ENCODE measurements at places on chromosomes 11 and 22.

DNA sequence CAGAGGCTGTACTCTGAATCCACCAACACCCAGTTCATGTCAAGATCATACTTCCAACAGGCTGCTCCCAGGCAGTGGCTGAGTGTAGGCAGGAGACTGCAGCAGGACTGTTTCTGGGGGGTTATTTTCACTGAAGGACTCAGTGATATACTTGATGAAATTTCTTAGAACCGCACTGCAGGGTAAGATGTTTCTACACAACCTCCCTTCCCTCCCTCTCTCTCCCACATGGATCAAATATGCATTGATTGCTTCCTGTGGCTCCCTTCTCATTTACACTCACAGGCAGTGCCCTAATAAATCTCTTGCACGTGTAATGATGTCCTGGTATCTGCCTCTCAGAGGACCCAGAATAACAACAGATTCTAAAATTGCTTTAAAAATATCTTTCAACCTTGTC is 251.3 kb upstream of the CCDC179 start:
- no peak for DNase-seq

- no peak for DNase-seq
These were observed 88.1 kb downstream of the SBF2 start for GRCh38 chr11:10205928-10206327.

- peak; percentile 60 for DNase-seq
These were observed 64.0 kb downstream of the OTOG start for GRCh38 chr11:17611049-17611448.

- no peak for DNase-seq
These were observed 325.5 kb downstream of the CADM1 start for GRCh38 chr11:115178705-115179104.

- no peak for DNase-seq
These were observed 1.1 kb downstream of the UBASH3B start for GRCh38 chr11:122656631-122657101.

- no peak for DNase-seq
These were observed 450 bp downstream of the MAP4K2 start for GRCh38 chr11:64802370-64803157.

DNA sequence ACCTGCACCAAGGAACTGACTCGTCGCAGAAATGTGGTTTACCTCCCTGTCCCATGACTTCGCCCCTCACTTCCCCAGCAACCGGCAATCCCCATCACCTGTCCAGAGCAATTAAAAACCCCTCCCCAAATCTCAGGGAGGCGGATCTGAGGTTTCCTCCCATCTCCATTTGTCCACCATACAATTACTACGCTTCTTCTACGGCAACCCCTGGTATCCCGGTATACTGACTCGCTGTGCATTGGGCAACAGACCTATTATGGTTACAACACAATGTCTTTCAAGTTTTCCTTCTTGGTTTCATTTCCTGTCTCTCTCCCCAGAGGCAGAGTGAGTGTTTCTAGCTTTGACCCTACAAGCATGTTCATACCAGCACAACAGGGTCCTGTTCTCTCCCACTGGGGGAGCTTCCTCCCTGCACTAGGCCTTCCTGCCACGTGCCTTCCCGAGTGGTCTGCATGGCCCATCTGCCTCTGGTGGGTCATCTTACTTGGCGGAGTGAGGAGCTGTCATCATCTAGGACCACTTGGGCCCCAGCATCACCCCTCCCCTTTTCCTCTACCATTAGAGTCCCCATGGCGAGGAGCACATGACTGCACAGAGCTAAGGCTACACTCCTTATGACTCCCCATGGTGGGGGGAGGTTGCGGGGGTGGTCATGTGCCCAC is 30.3 kb upstream of the NAP1L4 start:
- DNase-seq = no peak

DNA sequence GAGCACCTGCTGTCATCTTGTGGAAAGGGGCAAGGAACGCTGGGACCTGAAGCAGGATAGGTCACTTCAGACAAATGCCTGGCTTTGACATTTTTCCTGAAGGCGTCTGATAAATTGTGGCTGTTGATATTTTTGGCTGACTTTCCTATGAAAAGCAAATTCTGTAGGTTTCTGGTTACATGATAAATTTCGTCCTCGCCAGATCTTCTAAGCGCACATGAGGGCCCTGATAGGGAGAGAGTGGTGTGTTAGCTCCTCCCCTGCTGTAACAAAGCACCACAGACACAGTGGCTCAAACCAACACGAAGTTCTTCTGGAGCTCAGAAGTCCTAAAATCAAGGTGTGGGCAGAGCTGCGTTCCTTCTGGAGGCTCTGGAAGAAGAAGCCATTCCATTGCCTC is 19.6 kb downstream of the APOL4 start:
- DNase-seq = no peak

DNA sequence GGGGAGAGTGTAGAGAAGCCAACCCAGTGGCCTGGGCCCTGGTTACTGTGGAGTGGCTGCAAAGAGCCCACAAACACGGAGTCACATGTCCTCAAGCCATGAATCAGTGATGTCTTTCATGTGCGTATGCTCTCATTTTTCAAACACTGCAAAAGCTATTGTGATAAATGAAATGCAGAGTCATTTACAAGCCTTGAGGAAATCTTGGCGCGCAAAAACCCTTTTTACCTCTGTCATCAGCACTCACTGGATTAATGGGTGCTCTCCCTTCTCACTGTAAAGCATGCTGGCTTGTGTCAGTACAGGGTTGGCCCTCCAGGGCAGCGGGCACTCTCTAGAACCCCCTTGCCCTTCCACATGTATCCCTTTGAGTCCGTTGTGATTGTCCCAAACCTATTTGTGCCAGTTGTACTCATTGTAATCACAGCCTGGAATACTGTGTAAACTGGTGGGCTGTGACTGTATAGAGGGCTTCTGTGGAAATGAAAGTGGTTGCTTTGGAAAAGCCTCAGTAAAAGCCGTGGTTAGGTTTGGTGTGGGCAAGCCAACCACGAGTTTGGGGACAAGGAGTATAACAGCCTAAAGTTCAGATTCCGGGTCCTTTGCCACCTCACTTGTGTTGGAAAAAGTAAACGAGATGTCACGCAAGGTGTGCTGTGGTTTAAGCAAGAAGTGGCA is 10.4 kb downstream of the GNAZ start:
- DNase-seq = no peak

DNA sequence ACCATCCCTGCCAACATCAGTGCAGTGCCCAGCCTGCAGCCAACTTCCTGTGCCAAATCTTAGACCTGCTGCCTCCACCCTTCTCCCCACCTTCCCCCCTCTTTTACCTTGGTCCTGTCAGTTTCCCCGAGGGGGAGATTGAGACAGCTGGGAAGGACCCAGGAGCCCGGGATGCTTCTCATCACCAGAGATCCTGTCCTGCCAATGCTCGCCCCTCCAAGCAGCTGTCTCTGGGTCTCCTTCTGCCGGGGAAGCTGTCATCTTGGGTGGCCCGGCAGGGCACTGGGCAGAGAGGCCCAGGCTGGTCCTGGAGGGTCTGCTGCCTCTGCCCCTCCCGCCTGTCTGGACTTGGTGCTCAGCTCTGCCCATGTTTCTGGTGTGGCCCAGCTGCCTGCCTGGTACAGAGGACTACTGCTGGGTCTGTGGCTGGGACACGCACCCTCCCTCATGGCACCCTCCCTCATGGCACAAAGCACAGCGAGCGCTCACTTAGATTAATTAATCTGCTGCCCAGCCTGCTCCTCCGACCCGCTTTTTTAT is 60.4 kb upstream of the THY1 start:
- DNase-seq = no peak

DNA sequence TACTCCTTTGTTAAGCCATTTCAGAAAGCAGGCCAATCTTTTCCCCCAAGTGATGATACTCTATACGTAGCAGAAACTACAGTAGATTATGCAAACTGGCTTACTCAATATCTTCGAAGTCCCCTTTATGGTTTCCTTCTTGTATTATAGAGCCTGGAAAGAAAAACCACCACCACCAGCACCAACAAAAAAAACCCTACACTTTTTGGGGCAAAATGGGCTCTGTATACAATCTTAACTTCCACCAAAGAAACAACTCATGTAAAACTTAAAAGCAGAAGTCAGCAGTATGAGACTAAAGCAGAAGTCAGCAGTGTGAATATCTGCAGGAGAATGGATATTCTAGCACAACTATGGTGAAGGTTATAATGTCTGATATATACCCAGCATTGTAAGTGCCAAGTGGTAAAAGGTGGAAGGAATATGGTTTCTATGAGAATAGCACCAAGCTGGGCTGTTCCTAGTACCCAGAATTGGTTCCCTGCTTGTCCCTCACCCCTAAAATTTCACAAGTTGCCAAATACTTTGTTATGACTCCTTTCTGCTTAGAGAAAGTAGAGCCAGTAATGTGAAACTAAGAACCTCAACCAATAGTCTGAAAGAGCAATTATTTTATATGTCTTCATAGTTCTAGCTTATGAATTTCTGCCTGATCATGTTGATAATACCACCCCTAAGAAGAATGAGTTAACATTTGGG is 252.1 kb downstream of the SBF2 start:
- no peak for DNase-seq

DNA sequence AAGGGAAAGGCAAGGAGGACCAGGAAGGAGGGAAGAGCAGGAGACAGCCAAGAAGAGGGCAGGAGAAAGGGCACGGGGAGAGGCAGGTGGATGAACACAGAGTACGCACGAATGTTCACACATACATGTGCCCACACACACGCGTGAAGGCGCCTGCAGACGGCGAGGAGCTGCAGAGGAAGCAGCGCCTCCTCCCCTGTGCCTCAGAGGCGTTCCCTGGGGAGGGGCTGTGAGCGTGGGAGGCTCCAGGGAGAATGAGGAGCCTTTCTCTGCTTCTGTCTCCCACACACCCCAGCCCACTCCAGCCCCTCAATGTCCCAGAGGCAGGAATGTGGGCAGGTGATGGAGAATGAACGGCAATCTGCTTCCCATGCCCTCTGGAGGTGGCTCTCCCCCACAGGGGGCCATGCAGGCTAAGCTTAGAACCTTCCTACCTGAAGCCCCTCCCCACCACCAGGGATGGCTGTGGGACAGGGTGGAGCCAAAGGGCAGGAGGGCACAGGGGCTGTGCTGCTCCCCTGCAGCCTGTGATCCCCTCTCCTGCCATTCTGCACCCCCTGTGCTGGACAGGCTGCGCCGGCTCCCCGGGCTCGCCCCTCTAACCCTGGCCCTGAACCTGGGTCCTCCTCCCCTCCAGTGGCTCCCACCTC is 25.3 kb downstream of the PPM1F start:
- no peak for DNase-seq

DNA sequence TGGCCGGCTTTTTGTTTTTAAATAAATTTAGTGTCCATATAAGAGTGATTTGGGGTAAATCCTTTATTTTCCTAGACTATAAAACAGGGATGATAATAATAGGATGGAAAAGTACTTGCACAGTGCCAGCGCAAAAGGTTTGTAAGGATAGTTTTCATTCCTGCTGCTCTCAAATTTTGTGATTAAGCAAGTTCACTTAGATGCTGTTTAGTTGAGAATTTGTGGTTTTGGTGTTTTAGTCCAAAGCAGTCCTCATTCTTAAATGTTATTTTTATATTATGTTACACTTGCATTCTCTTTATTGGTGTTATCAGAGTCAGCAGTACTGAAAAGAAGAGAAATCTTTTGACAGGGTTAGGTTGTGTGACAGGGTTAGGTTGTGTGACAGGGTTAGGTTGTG is 47.9 kb downstream of the PPP6R3 start:
- DNase-seq = no peak

DNA sequence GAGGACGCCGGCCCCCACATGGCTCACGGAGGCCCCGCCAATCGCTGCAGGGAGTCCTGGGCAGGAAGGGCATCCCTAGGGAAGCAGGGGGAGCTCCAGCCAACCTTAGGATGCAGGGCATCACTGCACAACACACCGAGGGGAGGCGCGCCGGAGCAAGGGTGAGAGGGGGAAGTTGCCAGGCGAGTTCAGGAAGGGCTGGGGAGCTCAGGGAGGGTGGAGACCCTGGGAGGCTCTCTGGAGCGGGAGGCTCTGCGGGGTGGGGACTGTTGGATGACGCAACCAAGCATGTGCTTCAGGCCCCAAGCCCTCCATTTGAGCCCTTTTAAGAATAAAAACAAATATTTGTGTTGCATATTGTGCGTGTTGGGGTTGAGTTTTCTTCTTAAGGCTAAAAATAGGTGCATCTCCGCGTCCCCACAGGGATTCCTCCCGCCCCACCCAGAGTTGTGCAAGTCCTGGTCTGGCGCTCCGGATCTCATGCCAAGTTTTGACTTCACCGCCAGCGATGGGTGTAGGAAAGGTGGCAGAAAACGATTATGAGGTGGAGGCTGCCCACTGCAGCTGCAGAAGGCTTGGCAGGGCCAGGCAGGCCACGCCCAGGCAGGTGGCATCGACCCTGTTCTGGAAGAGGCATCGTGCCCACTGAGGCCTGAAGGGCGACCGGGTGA is 65.2 kb downstream of the WNT7B start:
- DNase-seq = no peak

DNA sequence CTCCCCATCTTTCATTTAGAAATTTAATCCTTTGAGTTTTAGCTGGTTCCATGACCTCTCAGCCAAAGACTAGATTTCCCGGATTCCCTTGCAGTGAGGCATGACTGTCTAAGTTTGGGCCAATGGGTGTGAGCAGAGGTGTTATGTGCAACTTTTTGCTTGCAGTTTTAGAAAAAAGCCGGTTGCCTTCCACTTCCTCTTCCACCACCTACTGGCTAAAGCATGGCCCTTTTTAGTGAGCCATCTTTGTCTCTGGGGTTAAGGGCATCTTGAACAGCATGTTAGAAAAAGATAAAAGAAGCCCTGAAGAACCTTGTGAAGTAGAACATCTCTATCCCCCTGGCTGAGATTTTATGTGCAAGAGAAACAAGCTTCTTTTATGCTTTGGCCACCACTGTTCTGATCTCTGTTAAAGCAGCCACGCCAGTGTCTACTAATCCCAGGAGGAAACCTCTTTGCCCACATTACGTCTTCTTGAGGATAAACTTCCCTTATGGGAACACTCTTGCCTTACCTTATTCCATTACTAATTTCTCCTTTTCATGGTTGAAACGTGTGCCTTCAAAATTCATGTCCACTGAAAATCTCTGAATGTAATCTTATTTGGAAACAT is 279.9 kb downstream of the TENM4 start:
- DNase-seq = no peak

- DNase-seq = no peak
These were observed 42.4 kb downstream of the BARX2 start for GRCh38 chr11:129418039-129418438.

DNA sequence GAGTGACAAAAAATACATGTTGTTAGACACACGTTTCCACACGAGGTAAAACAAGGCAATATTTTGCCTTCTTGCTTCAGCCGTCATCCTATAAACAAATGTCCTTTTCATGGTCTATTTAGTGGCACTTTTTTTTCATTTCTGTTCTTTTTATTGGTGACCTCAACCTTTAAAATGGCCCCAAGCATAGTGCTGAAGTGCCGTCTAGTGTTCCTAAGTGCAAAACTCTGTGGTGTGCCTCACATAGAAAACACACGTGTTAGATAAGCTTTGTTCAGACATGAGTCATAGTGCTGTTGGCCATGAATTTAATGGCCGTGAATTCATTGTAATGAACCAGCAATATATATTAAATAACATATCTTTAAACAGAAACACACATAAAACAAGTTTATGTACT is 15.6 kb downstream of the OVCH2 start:
- no peak for DNase-seq

GRCh38 chr11:102776454-102776853 is 4.0 kb downstream of the MMP10 start:
- no peak for DNase-seq
